ENCODE measurements at places on chromosomes 1 and 21. TPM values are rescaled to one million over a fixed set of nuclear protein-coding genes. Genes with fewer than 3 reads are reported as not detected.

The PGLYRP3 gene
- total RNA-seq, result not detected

The LYPD8 gene
- total RNA-seq, result not detected

The GJC2 gene
- 0.57 TPM for total RNA-seq

The ANKRD35 gene
- 6.0 TPM for total RNA-seq

The RNF186 gene
- not detected for total RNA-seq

The TMEM82 gene
- not detected for total RNA-seq

The TSPEAR gene
- not detected for total RNA-seq

The FTCD gene
- total RNA-seq, result 2.0 TPM

The OR6K3 gene
- total RNA-seq, result not detected

The MYOG gene
- total RNA-seq, result 42.9 TPM

The CD84 gene
- total RNA-seq, result 2.6 TPM

The NHLH1 gene
- total RNA-seq, result not detected

The LPAR3 gene
- total RNA-seq, result not detected
